Right hindlimb (tissue), 1 donor: ENCODE measurements at places on chromosomes 7 and 10.

- peak; percentile 68 for DNase-seq
Measured at GRCh38 chr10:6211671-6212635, 9.2 kb downstream of the PFKFB3 start.

- DNase-seq = no peak
Measured at GRCh38 chr7:64626083-64626469, 39.9 kb upstream of the ZNF107 start.

DNA sequence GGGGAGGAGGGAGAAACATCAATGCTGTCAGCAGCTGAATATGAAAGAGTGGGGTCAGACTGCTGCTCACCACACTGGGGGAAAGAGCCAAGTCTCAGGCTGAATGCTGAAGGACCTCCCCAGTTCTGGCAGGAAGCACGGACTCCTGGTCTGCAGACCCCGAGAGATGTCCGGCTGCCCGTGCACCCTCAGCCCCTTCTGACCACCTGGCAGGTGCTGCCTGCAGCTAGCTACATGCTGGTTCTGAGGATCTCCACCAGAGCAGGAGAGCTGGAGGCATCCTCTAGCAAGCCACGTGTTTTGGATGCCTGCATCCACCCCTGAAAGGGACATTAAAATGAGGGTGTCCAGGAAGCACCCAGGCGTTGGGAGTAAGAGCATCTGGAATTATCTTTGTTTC is 74.2 kb downstream of the HTR5A start:
- no peak for DNase-seq

DNA sequence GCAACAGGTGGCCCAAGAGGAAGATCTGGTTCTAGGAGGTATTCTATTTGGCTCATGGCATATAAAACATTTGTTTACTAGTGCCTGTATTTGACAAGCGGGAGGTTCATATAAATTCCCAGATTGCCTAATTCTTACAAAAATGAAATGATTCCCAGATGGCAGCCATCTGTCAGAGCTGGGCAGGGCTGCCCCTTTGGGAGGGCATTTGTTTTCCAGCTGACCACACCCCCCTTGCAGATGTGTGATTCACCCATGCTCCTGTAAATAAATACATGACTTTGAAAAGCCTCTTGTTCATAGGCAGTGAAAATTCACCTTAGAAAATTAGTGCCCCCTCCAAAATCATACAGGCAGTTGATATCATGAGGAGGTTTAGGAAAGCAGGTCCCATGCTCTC is 8.6 kb downstream of the VWC2 start:
- DNase-seq = no peak

DNA sequence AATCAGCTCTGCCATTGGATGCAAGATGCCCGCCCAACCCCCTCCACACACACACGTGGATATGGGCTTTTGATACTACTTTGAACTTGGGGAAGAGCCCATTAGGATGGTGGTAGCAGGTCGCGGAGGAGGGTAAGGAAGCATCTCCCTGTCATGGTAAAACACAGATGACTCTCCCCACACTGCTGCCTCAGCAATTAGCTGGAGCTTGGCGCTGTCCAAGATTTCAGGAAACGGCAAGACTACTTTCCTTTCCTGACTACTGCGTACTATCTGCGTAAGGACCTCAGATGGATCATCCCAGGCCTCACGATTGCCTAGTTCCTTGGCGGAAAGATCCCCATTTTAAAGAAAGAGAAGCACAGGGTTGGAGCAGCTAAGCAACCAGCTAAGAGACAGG is 134.3 kb downstream of the C10orf90 start:
- DNase-seq = peak; percentile 33

- peak; percentile 86 for DNase-seq
Measured at GRCh38 chr10:126663328-126663727, 7.2 kb downstream of the C10orf90 start.

DNA sequence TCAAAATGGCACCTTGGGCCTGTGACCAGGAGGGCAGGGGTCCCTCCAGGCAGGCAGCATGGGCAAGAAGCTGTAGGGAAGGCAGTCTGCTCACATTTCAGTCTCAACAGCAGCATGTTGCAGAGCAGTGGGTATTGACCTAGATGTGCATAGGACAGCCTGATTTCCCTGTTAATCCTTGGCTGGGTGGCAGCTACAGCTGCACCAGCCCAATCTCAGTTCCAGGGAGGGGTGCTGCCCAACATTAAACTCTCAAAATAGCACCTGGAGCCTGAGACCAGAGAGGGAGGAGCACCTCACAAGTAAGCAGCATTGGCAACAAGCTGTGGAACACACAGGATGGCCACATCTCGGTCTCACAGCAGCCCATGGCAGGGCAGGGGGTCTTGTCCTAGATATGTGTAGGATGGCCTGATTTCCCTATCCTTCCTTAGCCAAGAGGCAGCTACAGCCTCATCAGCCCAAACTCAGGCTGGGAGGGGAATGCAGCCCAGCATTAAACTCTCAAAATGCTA is 10.3 kb downstream of the TMEM140 start:
- DNase-seq = no peak

GRCh38 chr7:99013266-99014112 is 130.4 kb downstream of the SMURF1 start:
- DNase-seq = no peak

DNA sequence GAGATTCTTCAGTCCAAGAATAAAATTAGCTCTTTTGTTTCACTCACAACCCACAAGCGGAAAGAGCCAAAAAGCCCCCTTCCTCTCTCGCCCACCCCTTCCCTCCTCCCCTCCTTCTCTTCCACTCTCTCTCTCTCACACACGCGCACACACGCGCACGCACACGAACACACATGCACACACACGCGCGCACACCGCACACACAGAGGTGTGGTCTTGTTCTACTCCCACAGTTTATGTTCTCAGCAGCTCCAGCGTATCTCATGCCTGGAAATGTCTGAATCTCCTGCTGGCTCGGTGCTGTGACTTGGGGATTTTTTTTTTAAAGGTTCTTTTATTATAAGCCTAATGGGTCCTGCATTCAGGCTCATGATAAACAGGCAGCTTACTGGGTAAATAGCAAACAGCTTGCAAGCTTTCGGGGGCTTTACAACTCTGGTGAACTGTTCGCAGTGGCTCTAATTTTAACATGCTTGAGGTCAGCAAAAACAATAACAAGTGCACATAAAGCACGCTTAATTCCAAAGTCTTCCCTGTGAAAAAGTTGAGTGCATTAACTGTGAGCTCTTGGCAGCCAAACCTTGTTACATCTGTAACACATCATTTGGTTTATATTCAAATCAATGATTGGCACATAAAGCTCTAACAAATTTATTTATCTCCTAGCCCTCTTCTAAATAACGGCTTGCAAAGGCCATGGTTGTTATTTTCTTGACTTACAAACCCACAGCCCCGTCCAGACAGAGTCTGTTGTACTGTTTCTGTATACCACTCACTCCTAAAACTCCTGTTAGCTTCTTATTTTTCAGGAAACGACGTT is 424.1 kb upstream of the MGMT start:
- peak; percentile 72 for DNase-seq

- peak; percentile 32 for DNase-seq
Measured at GRCh38 chr7:28865601-28866144, 92.5 kb downstream of the TRIL start.

- DNase-seq = peak; percentile 32
Measured at GRCh38 chr7:33459340-33459751, 330.0 kb downstream of the BBS9 start.

- peak; percentile 83 for DNase-seq
Measured at GRCh38 chr10:72259491-72260238, 14.1 kb upstream of the DDIT4 start.

- DNase-seq = no peak
Measured at GRCh38 chr7:139931190-139931934, 102.3 kb downstream of the TBXAS1 start.

GRCh38 chr10:119541459-119542356 is 811 bp downstream of the RGS10 start:
- DNase-seq = no peak

GRCh38 chr7:54827734-54828133 is 68.7 kb upstream of the SEC61G start:
- no peak for DNase-seq

DNA sequence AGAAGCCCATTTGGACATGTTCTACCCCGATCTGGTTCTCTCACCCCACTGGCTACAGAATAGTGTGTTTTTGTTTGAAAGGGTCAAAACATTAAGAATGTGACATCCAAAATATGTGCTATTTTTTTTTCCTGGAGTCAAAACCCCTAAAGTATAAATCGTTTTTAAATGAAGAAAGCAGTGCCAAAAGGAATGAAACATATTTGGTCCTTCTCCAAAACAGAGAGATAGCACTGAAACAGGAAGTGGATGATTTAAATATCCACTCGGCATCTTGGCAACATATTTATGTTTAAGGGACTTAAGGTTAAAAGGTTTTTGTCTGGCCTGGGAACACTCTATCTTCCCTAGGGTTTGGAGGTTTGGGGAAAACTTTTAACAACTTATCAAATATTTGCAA is 32.3 kb downstream of the CALD1 start:
- DNase-seq = no peak
